B cell (primary cell): ENCODE measurements at places on chromosomes 2 and 18.

DNA sequence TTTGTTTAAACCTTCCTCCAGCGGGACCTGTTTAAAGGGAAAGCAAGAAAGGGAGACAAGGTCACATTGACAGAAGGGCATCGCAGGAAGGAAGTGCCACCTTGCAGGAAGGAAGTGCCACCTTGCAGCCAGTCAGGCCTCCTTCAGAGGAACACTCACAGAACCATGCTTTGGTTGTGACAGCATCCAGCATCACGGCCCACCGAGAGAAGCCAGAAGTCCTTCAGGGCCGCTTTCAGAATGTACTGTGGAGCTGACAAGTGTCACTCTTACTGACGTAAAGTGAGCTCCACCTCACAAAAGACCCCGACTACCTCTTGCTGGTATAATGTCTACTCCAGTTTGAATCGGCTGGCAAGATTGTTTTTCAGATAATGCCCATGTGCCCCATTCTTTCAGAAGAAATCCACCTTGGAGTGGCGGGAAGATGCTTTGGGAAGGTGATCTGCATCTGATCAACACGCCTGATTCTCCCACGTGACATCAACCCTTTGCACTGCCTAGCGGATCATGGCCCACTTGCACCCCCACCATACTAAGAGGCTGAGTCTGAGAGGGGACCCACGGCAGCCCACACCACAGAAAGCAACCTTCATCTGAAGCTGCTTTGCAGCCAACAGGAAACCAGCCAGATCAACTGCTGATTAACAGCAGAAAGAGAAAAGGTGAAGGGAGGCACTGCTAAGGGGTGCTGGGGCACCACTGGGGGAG is 99.8 kb downstream of the UXS1 start:
- DNase-seq, result no peak

DNA sequence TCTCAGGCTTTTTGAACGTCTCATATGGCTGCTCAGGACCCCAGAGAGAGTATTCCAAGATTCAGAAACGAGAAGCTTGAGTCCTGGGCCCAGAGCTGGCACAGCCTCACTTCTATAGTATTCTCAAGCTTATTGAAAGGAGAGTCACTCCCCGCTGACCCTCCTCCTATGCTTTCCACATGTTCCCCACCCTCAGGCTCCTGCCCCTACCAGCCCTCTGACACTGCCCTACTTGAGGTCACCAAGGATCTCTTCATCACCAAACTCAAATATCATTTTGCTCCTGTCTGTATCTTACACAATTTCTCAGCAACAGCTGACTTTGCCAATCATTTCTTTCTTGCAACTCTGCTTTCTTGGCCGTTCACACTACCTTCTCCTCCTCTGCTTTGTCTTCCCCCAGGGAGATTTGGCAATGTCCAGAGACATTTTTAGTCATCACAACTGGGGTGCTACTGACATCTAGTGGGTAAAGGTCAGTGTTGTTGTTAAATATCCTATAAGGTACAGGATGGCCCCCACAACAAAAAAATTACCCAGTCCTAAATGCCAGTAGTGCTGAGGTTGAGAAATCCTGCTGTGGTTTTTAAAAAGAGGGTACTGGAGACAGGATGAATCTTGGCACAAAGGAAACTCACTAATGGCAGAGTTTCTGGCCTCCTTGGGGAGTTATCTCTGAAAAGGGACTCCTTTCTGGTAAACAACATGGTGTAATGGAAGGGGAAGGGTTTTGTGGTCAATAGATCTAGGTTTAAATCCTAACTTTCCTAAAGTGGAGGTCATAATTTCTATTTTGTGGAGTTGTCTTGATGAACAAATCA is 26.9 kb upstream of the INSIG2 start:
- DNase-seq, result peak; percentile 72

DNA sequence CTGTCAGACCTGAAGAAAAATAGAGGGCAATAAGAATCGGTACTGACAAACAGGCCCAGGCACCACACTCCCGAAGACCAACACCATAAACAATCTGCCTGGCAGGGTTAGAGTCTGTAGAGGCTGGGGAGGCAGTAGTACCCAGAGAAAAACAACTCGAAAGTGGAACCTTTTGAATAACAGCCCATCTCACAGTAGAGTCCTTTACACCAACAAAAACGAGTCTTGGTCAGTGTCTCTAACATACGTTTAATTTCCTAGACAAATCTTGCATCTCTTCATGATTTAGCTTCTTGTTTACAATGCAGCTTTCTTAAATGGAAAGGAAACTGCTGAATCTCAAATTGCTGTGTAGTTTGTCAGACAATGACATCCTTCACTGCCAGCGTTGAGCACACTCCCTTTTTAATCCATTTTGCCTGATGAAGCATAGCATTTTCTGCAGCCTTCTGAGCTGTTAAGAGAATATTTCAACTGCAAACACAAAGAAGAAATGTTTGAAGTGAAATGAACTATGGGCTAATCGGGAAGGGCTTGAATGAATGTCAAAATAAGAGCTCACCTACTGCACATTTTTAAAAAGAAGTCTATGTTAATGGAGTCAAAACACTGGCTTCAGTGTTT is 73.1 kb upstream of the DSG1 start:
- DNase-seq, result no peak

GRCh38 chr18:5122272-5122671 is 74.8 kb downstream of the AKAIN1 start:
- DNase-seq, result no peak

GRCh38 chr18:55543130-55543704 is 44.8 kb downstream of the TCF4 start:
- no peak for DNase-seq

DNA sequence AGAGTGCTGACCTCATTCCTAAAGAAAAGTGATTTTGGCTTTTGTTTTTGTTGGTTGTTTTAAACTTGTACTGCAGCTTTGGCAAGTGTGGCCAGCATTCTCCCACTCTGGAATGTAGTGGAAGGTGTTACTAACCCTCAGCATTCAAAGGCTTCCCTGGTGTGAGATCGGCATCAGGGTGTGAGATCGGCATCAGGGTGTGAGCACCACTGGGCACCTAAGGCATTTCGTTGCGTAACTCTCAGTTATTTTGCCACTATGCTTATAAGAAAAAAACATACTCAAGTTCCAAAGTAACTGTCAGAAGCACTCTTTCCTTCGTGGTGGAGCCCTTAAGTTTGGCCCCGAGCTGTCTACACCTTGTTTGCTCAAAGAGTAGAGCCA is 1.7 kb downstream of the CYBRD1 start:
- DNase-seq, result no peak

DNA sequence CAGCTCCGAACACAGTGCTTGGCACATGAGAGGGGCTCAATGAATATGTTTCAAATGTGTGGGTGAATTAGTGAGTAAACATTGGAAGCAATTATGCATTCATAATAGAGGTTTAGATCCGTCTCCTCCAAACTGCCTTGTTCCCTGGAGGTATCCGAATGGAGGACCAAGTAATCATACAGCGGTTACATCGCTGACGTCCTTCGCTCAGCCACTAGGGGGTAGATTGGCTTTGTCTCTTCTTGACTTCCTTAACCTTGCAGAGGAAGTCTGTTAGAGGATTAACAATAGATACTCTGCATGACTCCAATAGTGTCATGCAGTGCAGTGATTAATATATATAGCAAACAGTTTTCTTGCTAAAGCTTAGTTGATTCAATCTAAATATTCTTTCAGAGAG is 517.0 kb downstream of the PTPRM start:
- DNase-seq, result no peak

- no peak for DNase-seq
These were observed 17.0 kb upstream of the OTOF start for GRCh38 chr2:26494891-26495290.

DNA sequence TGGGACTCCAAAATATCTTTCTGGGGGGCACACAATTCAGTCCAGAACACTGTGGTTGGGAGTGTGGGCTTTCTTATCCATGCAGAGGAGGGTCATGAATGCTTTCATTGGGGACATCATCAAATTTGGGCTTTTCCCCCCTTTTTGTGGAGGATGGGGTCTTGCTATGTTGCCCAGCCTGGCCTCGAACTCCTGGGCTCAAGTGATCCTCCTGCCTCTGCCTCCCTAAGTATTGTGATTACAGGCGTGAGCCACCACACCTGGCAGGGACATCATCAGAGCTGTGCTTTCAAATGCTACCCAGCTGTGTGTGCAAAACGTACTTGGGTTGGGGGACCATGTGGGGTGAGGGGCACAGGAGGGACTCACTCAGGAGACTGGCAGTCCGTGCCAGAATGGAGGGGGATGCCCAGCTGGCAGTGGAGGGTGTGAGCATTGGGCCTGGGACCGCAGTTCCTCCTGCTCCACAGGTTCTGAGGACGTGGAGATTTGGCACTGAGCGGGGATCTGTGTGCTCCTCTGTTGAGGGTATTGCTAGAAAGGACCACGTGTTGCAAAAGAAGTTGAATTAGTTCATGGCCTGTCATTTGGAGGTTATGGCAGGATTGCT is 24.4 kb downstream of the EMILIN2 start:
- DNase-seq, result no peak

DNA sequence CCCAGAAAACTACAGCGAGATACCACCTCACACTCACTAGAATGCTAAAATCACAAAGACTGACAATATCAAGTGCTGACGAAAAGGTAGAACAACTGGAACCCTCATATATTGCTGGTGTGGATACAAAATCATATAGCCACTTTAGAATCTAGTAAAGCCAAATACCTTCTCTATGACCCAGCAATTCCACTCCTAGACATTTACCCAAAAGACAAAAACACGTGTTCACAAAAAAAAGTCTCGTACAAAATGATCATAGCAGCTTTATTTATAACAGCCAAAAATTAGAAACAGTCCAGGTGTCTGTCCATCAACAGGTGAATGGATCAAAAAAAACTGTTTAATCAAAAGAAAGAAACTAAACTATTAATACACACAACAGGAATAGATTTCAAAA is 126.6 kb downstream of the ZFP36L2 start:
- DNase-seq, result no peak

DNA sequence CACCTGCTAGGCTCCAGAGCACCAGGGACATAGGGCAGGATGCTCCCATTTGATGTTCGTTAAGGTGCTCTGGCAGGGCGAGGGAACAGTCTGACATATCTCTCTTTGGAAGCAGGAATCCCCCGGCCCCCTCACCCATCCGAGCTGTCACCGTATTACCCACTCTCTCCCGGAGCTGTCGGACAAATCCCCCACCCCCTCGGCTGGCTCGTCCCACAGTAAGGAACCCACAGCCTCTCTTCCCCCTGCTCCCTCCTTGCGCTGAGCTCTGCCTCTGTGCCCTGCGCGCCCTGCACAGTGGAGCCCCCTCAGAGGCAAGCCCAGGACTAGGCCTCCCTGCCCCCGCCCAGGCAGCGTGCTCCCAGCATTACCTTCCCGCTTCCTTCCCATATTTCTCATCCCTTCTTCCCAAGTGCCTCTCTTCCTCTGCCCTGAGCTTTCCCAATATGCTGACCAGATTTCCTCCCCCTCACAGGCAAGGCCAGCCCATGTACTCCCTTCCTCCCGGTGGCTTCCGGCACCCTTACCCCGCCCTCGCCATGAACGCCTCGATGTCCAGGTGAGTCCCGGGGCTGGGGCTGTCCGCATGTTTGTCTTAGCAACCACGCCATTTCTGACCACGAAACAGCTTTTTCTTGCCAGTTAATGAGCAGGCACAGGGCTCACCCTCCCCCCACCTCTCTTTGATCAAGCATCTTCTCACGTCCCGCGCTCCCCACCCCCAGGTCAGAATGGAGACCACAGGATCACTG is 23.8 kb downstream of the TGOLN2 start:
- DNase-seq, result no peak

DNA sequence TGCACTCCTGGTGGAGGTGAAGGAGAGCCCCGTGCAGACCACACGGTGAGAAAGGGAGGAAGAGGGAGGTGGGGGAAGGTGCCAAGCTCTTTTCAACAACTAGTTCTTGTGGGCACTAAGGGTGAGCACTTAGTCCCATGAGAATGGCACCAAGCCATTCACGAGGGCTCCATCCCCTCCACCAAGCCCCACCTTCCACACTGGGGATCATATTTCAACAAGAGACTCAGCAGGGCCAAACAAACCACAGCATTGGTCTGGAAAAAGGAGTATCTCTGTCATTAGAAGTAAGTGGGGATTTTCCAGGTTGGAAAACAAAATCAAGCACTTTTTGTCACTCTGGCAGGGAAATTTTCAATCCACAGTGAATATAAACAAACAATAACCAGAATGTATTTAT is 38.4 kb downstream of the ZAP70 start:
- DNase-seq, result no peak

GRCh38 chr2:27377618-27378095 is 2.9 kb downstream of the ZNF513 start:
- no peak for DNase-seq

DNA sequence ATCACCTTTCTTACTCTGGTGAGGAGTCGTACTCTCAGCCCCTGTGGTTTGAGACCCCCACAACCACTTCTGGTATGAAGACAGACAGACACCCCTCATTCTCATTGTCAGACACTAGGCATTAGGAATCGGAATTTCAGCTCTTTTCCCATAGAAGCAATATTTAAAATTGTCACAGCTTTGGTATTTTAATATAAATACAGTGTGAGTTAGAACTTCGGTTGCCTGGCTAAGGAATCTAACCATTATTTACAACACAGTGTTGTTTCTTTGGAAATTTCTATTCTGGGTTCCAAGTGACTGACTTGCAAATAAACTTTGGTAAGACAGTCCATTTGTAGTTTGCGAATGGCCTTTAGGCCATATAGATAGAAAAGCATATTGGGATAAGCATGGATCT is 318.1 kb downstream of the PARD3B start:
- no peak for DNase-seq

DNA sequence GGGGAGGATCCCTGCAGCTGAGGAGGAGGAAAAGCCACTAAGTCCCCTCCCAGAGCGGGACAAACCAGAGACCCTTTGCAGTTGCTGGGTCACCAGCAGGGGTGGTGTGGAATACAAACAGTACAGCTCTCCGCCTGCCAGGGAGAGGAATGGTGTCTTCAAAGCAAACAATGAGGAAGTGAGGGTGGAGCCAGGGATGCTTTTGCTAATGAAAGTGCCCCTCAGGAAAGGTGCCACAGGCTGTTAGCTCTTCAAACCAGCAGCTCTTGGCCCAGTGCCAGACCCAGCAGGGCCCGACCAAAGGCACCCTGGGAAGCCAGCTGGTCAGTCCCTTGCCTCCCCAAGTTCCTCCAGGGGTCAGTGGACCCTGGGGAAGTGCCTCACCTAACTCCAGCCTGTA is 102.8 kb downstream of the HIBCH start:
- peak; percentile 9 for DNase-seq

DNA sequence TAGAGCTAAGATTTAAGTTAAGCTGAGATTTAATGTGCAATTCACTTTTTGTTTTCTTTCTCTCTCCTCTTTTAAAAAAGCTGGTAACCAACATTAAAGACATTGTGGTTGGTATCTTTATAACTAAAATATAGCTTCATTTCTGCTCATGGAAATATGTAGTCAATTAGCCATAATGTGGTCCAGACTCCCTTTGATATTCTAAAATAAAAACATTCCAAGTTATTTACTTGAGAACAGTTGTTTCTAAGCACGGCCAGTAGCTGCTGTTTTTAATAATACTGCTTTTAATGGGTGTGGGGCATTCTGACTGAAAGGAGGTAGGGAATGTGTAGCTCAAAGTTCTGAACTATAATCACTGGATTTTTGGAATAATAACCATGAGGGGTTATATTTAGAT is 183.3 kb upstream of the FBXO11 start:
- DNase-seq, result no peak
